Fibroblast of skin of right quadriceps (primary cell): ENCODE measurements at places on chromosomes 3 and 15.
A peak's percentile ranks its signal among the peaks of the same experiment; 100 is the strongest.

DNA sequence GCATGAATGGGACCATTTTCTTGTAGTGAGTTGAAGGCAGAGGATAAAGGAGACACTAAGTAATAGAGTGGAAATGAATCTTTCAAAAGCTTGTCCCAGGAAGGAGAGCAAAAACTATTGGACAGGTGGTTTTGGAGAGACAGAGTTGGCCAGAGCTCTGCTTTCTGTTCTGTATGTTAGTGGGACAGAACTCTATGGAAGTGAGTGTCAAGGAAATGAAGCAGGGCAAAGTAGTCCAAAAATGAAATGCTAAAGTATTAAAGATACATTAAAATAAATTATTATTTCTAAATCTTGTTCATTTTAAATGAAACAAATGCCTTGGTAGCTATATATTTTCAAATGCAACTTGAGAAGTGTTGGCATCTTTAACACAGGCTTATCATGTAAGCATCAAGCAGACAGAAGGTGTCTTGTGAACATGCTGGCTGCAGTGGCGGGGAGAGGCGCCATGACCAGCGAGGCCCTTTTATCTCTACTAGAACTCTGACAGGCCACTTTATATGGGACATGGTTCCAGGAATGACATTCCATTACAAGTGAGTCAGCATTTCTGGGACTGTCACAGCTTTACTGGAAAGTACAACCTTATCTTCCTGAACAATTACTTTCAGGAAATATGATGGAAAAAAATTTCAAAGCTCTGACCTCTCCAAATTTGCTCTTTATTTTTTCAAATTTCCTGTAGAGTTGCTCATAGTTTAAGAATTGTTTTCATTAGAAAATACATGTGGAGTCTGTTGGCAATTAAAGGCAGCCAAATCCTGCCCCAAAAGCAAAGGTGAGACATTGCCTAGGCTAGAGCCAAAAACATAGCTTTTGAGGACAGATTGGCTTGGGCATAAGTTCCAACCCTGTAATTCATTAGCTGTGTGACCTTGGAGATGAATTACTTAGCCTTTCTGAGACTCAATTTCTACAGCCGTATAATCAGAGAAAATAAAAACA, 106.5 kb downstream of the ECT2 start:
- DNase-seq, result peak; percentile 54

DNA sequence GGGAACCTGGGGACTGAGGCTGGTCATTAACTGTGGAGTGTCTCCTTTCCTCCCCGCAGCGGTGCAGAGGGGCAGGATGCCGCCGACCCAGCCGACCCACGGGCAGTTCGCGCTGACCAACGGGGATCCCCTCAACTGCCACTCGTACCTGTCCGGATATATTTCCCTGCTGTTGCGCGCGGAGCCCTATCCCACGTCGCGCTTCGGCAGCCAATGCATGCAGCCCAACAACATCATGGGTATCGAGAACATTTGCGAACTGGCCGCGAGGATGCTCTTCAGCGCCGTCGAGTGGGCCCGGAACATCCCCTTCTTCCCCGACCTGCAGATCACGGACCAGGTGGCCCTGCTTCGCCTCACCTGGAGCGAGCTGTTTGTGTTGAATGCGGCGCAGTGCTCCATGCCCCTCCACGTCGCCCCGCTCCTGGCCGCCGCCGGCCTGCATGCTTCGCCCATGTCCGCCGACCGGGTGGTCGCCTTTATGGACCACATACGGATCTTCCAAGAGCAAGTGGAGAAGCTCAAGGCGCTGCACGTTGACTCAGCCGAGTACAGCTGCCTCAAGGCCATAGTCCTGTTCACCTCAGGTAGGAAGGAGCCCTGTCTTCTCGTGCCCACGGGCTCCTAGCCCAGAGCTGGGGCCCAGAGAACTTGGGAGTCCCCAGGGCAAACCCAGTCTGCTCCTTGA, 3.7 kb downstream of the NR2F2 start:
- no peak for DNase-seq

DNA sequence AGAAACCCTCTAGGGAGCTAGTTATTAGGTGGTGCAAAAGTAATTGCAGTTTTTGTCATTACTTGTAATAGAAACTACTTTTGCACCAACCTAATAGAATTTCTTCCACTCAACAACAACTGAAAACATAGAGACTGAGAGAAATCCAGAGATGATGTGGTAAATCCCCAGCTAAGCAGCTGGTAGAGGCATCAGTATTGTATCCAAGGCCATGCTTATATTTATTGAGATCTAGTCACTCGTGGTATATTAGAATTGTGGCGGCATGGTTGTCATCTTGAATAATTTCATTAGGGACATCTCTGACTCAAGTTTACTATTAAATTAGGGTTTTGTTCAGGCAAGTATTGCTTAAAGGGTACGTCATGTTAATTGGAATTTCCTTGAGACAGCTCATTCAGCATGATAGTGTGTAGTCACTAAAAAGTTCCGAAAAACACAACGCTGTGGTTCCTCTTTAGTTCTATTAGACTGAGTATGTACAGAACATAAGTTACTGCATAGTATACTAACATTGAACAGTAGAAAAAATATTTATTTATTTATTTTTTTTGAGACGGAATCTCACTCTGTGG, 35.3 kb downstream of the PAK2 start:
- DNase-seq, result peak; percentile 39

DNA sequence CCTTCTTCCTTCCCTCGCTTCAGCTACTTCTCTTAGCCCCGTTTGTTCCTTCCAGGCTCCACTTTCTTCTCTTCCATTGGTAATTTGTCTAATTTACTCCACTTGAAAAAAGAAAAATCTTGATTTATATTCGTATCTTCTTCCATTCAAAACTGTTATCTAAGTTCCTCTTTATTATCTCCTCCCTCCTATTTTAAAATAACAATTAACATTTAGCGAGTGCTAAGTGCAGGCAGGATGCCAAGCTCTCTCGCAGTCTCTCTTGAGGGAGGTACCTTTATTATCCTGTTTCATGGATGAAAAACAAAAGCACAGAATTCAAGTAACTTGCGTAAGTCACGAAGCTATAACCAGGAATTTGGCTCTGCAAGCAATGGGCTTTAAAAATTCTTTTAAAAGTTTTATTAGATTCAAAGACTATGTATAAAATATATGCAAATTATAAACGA, 418.9 kb upstream of the NAALADL2 start:
- peak; percentile 67 for DNase-seq

GRCh38 chr3:55894605-55895004, 407.5 kb upstream of the WNT5A start:
- DNase-seq, result no peak

- DNase-seq, result peak; percentile 52
Measured at GRCh38 chr15:55434989-55435825, 26.9 kb downstream of the PIERCE2 start.

GRCh38 chr15:47917881-47918280, 200.6 kb downstream of the SEMA6D start:
- DNase-seq, result no peak
